ENCODE measurements at places on chromosomes 4 and X.

GRCh38 chrX:132518401-132518800 is 29.6 kb upstream of the MBNL3 start:
- no peak for DNase-seq

DNA sequence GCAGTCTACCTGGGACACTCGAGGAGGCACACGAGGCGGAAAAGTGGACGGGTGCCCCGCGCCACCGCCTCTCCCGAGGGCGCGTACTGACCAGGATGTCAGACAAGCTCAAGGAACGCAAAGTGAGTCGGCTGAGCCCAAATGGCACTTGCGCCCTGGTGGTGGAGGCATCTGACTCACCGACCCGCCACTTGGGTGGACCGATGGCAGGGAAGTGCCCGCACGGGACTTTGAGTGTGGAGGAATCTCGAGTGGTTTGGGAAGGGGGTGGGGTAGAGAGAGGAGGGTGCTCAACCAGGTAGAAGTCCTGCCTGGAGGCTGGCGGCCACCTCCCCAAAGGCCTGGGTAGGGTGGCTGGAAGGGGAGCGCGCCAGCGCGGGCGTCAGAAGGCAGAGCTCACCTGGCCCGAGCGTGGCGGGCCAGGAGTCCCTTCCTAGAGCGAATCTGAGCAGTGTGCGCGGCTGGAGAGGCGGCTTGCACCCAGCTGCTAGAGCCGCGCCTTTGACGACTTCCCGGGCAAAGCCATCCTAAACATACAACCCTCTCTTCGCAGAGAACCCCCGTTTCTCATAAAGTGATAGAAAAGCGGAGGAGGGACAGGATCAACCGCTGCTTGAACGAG is 655 bp downstream of the HELT start:
- no peak for DNase-seq

DNA sequence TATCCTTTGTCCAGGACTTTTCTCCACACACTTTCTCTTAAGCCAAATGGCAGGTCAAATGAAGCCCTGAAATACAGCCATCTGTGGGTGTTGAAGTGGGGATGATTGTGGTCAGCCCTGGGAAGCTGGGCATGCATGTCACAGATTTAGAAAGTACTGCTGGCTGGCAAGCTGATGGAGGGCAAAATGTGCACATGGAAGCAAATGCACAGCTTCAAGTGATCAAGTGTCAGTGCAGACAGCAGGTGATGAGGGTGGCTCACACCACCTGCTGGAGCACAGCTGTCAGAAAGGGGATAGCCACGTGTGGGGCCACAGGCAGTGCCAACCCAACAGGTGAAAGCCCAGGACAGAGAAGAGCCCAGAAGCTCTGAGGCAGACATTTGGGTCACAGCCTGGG is 40.3 kb upstream of the ATXN3L start:
- no peak for DNase-seq

- no peak for DNase-seq
These were observed 109.9 kb upstream of the BCOR start for GRCh38 chrX:40207626-40208025.

DNA sequence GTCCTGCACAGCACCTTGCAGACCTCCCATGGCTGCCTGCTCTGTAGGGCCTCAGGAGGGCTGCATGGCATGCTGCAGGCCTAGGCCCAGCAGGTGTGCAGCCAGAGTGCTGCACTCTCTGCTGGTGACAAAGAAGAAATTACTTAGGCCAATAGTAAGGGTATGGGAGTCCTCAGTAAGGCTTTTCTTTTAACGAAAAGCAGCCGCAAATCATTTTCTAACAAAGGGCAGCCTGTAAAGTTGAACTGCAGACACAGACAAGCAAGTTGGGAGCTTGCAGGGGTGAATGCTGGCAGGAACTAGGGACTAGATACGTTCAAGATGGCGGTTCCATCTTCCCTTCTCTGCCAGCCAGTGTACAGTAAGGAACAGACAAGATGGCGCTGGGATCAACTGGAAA is 22.4 kb upstream of the UBA6 start:
- no peak for DNase-seq

GRCh38 chrX:75038925-75039324 is 113.7 kb upstream of the NEXMIF start:
- DNase-seq, result no peak

GRCh38 chr4:152269448-152270191 is 266.3 kb downstream of the FBXW7 start:
- DNase-seq, result no peak

DNA sequence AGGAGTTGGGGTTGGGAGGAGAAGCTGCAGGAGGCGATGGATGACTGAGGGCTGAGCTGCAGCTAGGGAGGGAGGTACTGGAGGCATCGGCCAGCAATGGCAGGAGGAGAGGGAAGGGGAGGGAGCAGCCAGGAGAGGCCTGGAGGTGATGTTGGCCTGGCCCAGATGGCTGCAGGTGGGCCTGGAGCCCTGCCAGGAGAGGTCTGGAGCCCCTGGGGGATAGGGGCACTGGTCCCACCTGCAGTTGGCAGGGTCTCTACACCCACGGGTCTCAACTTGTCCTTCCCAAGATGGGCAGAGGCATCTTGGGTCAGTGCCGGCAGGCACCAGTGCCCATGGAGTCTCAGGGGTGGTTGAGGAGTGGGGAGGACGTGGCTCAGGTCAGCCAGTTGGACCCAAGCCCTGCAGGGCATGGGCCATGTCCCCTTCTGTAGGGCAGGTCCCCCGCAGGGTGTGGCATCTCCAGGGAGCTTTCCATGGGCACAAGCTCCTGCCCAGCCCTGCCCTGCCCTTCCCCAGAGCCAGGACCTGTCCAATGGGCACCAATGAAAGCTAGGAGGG is 2.7 kb upstream of the MXD4 start:
- peak; percentile 56 for DNase-seq

DNA sequence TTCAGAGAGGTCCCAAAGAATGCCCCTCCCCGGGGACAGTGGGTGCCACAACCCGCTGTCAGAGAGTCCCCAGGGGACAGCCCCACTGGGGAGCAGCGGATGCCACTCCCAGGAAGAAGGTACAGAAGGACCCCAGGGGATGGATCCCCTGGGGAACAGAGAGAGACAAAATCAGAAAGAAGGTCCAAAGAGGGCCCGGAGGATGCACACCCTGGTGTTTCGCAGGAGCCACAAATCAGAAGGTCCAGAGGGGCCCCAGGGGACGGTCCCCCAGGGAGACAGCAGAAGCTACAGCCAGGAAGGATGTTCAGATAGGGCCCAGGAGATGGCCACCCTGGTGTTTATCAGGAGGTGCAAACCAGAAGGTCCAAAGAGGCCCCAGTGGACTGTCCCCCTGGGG is 1.4 kb downstream of the TEX13D start:
- no peak for DNase-seq

- DNase-seq, result no peak
These were observed 954.3 kb downstream of the PCDH7 start for GRCh38 chr4:31674313-31674947.

GRCh38 chr4:162522724-162523123 is 358.9 kb upstream of the FSTL5 start:
- no peak for DNase-seq

DNA sequence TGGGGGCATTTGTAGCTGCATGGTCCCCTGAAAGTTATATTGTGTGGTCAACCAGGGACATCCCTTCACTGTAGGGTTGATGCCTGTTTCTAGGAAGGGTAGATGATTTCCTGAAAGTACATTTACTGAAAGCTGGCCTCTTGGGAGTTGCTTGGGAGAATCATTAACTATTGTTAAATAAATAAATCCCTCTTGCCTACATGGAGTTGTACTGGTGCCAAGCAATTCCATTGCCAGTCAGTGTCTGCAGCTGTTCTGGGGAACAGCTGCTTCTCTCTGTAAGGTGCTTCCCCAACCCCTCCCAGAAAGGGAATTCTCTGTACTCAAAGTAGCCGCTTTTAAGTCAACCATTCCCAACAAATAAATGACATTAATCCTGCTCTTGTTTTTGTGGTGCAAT is 51.1 kb downstream of the C4orf51 start:
- no peak for DNase-seq

GRCh38 chr4:89658701-89659024 is 178.3 kb downstream of the SNCA start:
- no peak for DNase-seq

DNA sequence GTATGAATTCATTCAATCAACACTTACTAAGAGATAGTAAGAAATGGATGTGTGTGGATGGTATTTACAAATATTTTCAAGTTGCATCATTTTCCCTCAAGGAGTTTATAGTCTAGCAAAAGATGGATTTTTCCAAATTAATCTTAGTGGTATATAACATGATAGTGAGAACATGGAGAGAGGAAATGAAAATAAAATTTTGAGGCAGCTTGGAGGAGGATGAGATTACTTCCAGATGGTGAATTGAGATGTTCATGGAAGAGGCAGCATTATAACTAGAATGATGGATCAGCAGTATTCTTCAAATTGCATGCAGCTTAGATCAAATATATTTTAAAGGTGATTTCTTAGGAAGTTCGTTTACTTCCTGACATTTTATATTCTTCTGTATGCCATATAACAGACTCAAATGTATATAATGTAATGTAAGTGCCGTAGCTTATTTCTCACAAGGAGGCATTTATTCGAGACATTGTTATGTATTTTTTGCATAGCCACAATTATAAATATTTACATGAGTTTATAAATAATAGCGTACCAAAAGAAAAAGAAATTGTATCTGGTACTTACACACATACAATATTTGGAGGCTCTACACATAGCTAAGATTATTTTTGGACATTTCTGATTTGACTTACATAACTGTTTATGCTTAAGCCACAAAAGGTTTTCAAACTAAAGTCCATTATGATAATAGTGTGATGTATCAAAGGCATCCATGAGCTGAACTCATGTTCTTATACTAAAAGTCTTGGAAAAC is 439.4 kb downstream of the SPRY1 start:
- no peak for DNase-seq

- no peak for DNase-seq
These were observed 107.2 kb upstream of the PGRMC2 start for GRCh38 chr4:128394778-128395177.

DNA sequence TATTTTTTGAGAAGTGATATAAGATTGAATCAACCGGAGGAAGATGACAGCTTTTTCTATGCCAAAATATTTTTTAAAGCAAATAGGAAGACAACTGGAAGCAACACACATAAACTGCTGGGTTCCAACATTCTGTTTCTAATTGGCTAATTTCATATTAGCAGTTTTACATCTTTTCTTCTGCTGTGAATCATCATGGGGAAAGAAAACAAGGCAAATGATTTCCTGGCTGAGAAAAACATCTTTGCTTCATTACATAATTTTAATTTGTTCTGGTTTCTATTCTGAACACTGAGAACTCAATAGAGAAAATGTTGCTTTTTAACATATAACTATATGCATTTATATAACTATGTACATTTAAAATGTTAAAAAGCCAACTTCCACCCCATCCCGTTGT is 2518.5 kb downstream of the ARAP2 start:
- no peak for DNase-seq

DNA sequence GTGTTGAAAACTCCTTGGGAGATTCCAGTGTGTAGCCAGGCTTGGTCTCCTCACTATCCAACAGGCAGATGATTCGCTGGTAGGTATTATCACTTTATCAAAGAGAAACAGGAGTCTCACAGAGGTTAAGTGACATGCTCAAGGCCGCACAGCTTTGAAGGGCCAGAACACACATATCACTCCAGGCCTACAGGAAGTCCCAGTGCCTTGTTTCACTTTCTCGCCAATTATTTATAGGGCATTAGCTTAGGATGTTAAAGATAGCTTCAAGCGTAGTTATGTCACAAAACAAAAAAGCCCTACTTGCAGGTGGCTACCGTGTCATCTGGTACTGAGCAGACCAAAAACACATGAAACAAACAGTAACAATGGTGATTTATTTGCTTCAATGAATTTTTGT is 13.2 kb downstream of the ATP8A1 start:
- no peak for DNase-seq

GRCh38 chrX:39477031-39477761 is 620.6 kb downstream of the BCOR start:
- DNase-seq, result no peak

- no peak for DNase-seq
These were observed 475.5 kb upstream of the FGF16 start for GRCh38 chrX:76971393-76972376.

GRCh38 chr4:127709456-127709855 is 20.7 kb upstream of the SLC25A31 start:
- no peak for DNase-seq

DNA sequence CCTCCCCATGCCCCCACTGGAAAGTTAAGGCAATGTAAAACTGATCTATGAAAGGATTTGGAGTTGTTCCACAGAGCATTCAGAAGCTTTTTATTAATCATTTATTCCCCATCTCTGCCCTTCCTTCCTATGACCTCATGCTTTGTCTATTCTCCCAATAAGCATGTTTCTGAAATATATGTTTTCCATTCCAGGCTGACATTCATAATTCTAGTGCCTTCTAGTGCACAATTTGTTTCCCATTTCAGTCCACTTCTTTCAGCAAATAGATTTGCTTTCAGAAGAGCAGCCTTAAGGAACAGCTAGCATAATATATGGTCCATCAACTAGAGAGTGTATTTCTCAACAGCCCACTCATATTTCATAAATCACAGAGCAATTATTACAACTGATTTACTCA is 77.1 kb upstream of the ATXN3L start:
- DNase-seq, result no peak

- DNase-seq, result no peak
These were observed 36.1 kb upstream of the OTUD4 start for GRCh38 chr4:145216535-145216934.

GRCh38 chr4:185424905-185425646 is 688 bp downstream of the UFSP2 start:
- no peak for DNase-seq

DNA sequence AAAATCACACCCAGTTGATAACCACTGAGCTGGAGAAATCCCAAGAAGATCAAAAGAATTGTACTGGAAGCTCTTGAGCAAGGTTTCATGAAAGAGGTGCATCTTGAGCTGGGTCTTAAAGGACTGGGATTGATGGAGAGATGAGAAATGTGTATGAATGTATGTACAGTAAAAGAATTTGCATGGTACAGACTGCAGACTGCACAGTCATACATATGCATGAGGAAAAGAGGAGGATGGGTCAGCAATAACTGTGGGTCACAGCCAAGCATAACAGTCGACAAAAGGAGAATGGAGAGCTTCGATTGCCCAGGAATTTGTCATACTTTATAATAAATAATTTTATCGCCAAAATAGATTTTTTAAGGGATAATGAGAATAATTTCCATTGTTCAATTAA is 4.8 kb upstream of the RELL1 start:
- DNase-seq, result no peak

DNA sequence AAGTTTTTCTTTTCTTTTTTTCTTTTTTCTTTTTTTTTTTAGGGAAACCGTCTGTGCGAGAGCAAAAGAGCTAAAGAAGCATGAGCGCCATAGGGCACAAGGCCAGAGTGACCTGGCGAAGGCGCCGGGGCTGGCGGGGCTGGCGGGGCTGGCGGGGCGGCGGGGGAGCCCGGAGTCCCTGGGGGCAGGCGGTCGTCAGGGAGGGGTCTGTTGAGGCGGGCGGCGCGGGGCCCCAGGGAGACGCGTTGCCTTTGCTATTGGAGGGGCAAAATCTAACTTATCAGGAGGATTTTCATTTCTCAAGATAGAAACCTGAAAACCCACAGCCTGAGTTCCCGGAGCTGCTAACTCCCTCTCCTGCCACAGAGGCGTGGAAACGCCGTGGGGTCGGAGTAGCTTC is 135.6 kb upstream of the SMAD1 start:
- DNase-seq, result no peak

- no peak for DNase-seq
These were observed 10.7 kb upstream of the WDR17 start for GRCh38 chr4:176054942-176055341.

- no peak for DNase-seq
These were observed 63.2 kb downstream of the SH3RF1 start for GRCh38 chr4:169207436-169208089.

GRCh38 chr4:52552778-52553177 is 106.3 kb downstream of the USP46 start:
- DNase-seq, result no peak
